ENCODE measurements at places on chromosomes 3 and 15.
A peak's percentile ranks its signal among the peaks of the same experiment; 100 is the strongest.

GRCh38 chr3:155646669-155647068 lies 98.2 kb downstream of the PLCH1 start:
- DNase-seq = no peak

DNA sequence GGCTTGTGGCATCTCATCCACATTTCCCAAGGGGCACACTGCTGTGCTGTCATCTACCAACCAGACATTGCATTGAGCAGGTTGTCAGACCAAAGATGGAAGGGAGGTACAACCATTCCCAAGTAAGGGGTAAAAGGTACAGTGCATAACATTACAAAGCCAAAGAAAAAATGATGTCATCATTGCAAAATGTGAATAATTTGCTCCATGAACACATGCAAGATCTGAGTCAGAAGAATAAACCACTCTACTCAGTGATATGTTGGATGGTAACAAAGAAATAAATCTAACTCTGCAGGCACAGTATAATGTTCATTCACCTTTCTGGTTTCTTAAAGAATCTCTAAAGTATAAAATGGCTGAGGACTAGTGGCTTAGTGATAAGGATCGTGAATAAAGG lies 202.7 kb downstream of the MAGI1 start:
- DNase-seq = peak; percentile 13

DNA sequence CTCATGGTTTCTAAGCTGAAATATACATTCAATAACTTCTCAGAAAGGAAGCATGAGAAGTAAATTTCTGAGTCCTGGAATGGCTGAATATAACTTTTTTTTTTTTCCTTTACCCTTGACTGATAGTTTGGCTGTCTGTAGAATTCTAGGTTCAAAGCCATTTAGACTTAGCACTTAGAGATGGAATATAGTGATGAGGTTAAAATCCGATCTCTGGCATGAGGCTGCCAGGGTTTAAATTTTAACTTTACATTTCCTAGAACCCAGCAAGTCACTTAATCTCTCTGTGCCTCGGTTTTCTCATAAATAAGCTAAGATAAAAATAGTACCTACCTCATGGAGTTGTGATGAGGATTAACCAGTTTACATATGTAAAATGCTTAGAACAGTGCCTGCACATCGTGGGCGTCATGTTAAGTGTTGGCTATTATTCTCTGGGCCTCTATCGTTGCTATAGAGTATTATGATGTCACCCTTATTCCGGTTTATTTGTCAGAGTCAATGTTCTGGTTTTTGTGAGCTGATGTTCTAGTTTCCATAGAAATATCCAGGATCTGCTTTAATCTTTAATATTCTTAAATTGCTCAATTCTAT lies 199.8 kb upstream of the TLE3 start:
- no peak for DNase-seq

DNA sequence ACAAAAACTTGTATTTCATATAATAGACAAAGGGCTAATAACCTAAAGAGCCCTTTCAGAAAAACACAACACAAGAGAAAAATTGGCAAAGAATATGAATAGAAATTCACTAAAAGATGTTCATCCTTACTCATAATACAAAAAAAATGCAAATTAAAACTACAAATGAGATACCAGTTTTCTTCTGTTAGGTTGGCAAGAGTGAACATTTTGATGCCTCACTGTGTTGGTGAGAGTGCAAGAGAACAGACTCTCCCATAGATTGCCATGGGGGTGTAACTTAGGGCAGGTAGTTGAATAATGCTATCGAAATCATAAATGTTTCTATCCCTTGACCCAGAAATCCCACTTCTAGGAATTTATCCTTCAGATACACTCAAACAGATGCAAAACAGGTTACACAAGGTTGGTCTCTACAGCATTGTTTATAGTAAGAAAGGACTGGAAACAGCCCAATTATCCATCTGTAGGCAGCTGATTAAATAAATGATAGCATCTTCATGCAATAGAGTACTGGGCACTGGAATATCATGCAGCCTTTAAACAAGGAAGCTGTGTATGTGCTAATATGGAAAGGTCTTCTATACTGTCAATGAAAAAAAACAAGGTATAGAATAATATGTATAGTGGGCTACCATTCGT lies 146.3 kb downstream of the TLE3 start:
- no peak for DNase-seq

DNA sequence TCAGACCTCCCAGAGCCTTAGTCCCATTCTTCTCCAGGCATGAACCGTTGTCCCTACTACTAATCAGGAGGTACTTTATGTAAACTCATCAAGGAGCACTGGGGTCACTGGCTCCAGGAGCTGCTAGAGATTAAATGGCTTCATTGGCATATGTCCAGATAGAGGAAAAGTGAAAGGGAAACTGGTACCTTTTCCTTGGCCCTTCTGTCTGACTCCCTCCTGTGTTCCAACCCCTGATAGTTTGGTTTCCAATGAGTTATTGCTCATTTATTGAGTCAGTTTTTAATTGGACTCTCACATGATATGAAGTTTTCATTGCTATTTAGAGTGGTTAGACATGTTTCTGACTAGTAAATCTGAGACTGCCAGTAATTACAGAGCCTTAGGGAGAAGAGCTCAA lies 130.5 kb upstream of the BFSP2 start:
- no peak for DNase-seq

GRCh38 chr3:36546226-36546625 lies 165.9 kb downstream of the STAC start:
- no peak for DNase-seq

GRCh38 chr3:183085634-183086390 lies 13.5 kb downstream of the MCCC1 start:
- no peak for DNase-seq

- no peak for DNase-seq
These were observed 53.5 kb upstream of the WNT5A start for GRCh38 chr3:55540579-55540978.

DNA sequence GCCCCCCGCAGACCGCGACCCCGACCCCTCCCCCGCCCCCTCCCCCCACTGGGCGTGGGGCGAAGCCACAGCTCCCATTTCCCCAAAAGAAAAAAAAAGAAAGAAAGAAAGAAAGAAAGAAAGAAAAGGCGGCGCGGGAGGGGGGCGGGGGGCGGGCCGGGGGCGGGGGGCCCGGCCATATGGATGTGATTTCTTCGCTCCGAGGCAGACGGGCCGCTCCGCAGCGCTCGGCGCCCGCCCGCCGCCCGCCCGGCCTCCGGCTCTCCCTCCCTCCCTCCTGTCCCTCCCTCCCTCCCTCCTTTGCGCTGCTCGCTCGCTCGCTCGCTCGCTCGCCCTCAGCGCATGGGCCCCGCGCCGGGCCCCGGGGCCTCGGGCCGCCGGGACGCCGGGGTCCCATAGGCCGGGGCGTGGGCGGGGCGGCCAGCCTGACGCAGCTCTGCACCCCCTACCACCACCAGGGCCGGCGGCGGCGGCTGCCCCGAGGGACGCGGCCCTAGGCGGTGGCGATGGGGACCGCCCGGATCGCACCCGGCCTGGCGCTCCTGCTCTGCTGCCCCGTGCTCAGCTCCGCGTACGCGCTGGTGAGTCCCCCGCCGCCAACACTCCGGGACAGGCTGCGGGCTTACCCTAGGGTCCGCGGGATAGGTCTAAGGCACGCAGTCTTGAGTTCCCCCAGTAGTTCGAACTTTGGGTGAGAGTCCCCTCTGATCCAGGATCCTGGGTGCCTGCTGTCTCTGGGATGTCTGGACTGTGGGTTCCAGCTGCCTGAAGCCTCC lies 5.7 kb downstream of the PTH1R start:
- no peak for DNase-seq

GRCh38 chr3:171348121-171348520 lies 112.1 kb downstream of the TNIK start:
- no peak for DNase-seq

GRCh38 chr15:38147246-38147645 lies 105.4 kb upstream of the SPRED1 start:
- DNase-seq = no peak

DNA sequence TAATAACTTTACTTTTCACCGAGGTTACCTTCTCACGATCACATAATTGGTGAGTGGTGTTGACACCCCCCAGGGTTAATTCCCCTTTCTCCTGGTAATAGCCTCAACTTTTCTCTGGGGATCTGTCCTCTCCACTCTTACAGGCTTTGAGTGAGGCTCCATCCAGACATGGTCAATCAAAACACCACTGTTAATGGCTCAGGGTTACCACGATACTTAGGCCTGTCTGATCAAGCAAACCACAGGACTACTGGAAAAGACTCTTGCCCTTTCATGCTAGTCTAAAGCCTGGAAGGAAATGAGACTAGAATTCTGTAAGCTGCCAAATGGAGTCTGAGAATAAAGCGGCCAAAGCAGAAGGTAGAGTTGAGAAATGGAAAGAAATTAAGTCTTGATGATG lies 56.5 kb upstream of the STT3B start:
- DNase-seq = no peak

- no peak for DNase-seq
These were observed 89.2 kb downstream of the SEC22A start for GRCh38 chr3:123290962-123291361.

DNA sequence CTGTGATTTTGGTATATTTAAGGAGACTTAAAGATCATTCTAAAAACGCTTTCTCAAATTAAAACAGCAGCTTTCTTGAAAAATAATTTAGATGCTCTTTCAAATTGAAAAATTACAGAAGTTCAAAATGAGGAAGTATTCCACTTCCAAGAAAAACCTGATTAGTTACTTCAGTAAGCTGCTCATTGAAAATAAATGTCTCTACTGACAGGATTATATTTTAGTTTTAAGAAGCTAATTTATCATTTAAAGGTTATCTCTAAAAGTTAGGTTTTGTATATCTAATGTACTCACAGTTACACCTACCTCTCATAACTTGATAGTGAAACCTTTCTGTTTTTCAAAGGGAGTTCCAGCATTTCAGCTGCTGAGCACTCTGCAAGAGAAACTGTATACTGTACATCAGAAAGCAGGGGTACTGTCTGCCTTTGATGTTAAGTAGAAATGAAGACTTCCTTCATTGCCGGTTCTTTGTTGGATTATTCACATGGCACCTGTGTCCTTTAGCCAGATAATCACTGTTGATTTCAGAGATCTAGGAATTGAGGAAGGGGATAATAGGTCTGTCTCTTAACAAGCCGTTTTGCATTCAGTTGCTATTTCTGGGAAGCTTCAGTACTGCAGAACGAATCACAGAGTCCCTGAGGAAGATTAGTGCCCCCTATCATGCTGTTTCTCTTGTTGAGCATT lies 161.6 kb downstream of the TCF12 start:
- no peak for DNase-seq

DNA sequence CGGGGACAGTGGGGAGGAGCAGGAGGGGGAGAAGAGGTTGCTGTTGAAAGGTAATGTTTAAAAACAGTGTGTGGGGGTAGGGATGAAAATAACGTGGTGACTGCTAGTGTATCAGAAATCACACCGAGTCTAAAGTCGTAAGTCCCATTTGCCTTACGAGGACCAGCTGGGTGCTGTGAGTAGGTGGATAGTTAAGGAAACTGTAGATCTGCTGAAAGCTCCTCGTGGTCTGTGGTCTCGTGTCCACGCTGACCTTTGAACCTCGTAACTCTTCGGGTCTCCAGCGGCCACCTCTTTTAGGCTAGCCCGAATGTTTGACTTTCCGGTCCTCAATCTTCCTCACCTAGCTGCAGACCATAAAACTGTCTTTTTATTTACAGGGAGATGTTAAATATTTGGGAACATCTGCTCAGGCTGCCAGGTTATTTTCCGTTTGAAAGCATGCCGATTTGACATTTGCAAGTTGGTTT lies 29.3 kb upstream of the ST3GAL6 start:
- DNase-seq = no peak

GRCh38 chr15:74663303-74664027 lies 32.4 kb downstream of the EDC3 start:
- DNase-seq = no peak

- DNase-seq = no peak
These were observed 197.7 kb upstream of the MCTP2 start for GRCh38 chr15:94033683-94034020.

DNA sequence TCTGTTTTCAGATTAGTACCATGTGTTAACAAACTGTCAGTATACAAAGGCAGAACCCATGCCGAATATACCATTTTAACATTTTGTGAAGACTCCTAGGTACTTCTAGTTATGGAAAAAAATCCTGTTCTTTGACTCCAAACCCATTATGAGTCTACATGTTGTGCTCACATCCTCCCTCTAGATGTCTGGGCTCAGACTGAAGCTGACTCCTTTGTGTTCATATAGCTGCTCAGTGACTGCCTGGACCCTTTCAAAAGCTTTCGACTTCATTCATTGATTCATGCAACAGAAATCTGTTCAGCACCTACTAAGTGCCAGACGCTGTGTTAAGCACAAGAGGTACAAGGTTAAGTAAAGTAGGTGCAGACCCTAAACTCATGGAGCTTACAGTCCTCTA lies 60.5 kb downstream of the MEGF11 start:
- DNase-seq = no peak

- DNase-seq = no peak
These were observed 341.7 kb downstream of the EPHA3 start for GRCh38 chr3:89449086-89449485.

DNA sequence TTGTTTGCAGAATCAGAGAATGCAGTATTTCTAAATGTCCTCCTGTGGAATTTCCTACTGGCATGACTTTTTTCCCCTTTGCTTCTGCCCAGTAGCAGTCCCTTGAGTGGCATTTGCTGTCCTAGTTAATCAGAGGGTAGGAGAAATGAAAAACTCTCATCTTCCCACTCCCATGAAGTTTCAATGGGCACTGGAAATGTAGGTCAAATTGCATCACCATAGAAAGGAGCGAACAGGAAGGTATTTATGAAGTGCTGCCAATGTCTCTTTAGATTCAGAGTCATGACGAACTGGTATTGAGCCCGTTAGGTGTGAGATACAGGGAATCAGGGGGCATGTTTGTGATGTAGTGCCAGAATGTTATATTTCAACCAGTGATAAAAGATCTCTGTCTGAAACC lies 23.2 kb downstream of the ATXN7 start:
- no peak for DNase-seq

DNA sequence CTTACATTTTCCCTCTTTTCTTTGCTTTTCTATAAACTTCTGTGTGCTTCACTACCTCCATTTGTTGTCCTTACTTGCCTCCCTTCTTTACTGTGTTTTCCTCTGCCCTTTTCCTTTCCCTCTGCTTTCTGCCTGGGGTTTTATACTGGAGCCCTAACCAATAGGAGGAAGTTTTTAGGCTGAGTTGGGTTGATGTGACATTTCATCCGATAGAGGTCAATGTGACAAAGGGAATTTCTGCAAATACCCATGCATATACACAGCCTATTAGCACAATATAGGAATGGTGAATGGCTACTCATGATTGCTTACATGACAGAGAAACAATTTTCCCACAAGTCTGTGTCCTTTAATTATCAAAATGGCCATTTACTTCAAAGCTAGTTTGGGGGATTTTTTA lies 153.0 kb upstream of the ARPP21 start:
- no peak for DNase-seq

DNA sequence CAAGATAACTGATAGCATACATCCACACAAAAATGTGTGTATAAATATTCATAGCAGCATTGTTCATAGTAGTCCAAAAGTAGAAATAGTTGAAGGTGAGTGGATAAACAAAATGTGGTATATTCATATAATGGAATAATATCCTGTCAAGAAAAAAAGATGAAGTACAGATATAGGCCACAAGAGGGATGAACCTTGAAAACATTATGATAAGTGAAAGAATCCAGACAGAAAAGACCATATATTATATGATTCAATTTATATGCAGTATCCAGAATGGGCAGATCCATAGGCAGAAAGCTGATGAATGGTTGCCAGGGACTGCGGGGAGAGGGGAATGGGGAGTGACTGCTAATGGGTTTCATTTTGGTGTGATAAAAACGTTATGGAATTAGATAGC lies 54.3 kb upstream of the TNIK start:
- DNase-seq = peak; percentile 34
